ENCODE measurements at places on chromosomes 2 and 18. TPM values are rescaled to one million over a fixed set of nuclear protein-coding genes. Genes with fewer than 3 reads are reported as not detected.

The KCNIP3 gene
- 8.7 TPM for total RNA-seq

DNA sequence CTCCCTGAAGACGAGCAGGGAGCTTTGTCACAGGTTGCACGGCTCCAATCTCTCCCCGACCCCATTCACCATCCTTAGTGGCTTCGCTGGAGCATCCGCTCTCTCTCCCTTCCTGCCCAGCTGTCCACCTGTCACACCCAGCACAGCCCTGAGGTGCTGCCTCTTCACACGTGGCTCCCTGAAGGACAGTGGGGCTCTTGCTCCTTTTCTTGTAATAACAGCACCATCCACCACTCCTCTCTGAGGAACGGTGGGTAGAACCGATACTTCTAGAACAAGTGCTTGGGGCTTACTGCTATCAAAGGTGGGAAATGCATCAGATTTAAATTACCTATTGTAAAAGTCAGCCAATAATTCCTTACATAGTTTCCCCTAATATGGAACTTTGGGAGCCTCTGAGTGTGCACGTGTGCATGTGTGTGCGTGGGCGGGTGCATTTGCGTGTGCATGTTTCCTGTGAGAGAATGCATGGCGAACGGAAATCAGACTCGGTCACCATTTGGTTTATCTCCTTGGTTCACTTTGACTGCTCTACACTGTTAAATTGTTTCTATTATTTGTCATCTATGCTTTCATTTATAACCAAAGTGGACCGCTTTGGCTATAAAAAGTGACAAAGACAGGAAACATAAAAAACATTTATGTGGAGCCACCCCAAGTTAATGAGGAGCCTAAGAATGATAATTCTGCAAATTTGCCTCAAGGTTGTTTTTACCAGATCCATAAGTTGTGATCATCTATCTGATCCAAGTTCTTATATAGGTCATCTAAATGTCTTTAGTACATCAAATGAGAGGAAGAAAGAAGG, 39.1 kb downstream of the KLHL29 start:
- no peak for DNase-seq

GRCh38 chr2:150403457-150403856, 84.0 kb downstream of the RND3 start:
- no peak for DNase-seq

DNA sequence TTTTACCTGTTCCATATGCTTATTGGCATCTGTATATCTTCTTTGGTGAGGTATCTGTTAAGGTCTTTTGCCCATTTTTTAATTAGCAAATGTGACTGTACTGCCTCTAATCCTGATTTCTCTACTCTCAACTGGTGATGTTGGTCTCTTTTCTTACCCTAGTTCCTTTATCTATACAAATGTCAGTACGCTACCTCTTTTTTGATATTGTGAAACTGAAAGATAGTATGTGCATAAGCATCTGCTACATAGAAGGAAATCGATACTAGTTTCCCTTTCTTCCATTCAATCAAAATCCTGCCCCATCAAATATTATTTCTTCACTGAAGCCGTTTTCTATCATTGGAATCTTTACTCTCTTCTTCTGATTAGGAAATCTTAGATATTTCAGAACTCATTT, 194.9 kb upstream of the SPOPL start:
- no peak for DNase-seq

DNA sequence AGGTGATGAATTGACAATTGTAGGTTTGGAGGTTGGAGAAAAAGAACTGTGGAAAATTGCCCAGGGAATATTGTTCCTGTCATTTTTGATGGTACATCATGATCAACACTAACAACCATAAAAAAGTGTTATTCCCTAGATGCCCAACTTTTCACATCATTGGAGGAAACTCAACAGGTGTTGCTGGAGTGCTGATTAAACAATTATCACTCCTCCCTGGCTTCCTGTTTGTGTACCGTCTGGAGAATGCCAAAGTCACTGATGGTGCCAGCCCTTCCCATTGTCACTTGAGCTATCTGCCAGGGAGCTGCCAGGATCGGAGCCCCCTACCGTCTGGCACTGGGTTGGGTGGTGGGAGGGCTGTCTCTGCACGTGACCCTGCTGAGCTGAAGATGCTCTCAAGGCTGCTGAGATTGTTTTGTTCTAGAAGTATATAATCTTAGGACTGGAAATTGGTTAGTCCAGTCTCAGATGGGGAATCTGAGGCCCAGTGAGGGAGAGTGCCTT, 156.9 kb downstream of the PRKCE start:
- no peak for DNase-seq

DNA sequence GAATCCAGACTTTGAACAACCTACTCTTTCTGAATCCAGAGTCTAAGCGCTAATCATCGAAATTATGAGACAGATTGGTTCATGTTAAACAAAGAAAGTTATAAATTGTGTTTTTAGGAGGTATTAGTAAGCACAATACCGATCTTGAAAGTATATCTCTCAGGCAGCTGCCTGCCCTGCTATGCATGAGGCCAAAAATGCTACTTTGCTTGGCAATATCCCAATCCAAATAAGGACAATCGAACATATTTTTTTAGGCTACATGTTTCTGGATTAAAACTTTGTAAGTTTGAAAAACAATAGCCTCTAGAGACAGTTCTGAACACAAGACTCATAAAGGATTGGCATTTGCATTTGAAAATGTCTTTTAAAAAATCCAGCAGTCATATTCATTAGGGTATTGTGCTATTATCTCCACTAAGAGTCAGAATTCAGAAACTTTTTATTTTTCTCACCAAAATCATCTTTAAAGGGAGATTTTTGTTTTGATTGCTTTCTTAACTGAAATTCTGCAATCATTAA, 167.1 kb downstream of the PDE1A start:
- no peak for DNase-seq

GRCh38 chr2:144830543-144830942, 310.6 kb upstream of the ZEB2 start:
- DNase-seq, result no peak

The PTPRM gene
- 102 TPM for total RNA-seq

DNA sequence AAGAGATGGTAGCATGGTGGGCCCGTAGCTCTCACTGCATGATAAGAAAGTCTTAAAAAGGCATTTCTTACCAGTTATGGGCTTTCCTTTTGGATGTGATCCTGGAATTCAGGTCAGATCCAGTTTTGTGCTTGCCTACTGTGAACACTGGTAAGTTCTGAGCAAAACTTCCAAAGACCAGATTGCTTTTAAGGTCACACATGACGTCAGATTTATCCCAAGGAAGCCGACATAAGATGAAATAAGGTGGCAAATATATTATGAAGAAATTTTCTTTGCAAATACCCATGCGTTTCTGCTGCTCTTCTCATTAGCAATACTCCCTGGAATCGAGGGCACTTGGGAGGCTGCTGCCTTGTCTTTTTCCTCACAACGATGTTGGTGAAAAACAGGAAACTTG, 416.4 kb upstream of the HNMT start:
- DNase-seq, result no peak

GRCh38 chr2:723761-724160, 46.6 kb upstream of the TMEM18 start:
- no peak for DNase-seq

The SNORC gene
- 0.46 TPM for total RNA-seq

The TEX44 gene
- not detected for total RNA-seq

The ALLC gene
- total RNA-seq, result not detected

The CD8B2 gene
- not detected for total RNA-seq

The GPR45 gene
- total RNA-seq, result not detected

Measured in Right ventricle myocardium inferior (tissue), 1 donor.